ENCODE measurements at places on chromosomes 7 and 10. TPM values are rescaled to one million over a fixed set of nuclear protein-coding genes. Genes with fewer than 3 reads are reported as not detected.

GRCh38 chr7:39198556-39198955 is 220.8 kb downstream of the POU6F2 start:
- no peak for DNase-seq

Gene PKD2L1
- total RNA-seq = 0.20 TPM

Gene RBP4
- 10.1 TPM for total RNA-seq

Gene TLL2
- total RNA-seq = 0.37 TPM

Measured in left colon (tissue), 2 donors.